ENCODE measurements at places on chromosomes 6 and 20.

GRCh38 chr6:56484669-56485068 lies 158.0 kb downstream of the DST start:
- DNase-seq, result no peak

DNA sequence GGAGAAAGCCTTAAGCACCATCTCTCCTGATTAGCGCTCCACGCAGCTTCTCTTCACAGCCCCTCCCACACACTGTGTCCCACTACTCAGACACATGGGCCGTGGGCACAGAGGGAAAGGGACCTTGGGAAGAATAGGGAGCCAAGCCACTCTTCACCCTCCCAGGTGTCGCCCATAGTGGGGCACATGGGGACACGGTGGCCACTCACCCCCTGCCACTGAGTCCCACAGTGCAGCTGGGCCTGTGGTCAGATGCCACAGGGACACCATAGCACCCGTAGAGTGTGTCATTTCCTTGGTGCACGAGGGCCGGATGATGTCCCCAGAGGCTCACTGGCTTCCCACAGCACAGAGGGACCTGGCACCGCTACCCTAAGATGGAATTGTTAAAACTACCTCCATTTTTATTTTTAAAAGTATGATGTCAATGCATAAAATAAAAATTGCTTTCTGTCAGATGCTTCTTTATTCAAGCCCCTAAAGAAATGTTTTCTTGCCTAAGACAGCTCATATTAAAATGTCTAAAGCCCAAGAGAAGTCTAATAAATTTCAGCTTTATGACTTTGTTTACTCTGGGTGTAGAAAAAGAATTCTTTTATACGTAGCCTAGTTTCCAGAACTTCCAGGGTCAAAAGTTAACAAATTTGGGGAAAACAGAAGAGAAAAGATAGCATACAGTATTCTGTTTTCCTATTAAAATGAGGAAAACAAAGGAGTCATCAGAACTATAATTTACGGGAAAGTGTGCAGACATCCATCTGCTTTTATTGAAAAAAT lies 191.0 kb upstream of the SNX9 start:
- no peak for DNase-seq

- no peak for DNase-seq
Observed at GRCh38 chr20:37270576-37271420, 9.2 kb upstream of the GHRH start.

DNA sequence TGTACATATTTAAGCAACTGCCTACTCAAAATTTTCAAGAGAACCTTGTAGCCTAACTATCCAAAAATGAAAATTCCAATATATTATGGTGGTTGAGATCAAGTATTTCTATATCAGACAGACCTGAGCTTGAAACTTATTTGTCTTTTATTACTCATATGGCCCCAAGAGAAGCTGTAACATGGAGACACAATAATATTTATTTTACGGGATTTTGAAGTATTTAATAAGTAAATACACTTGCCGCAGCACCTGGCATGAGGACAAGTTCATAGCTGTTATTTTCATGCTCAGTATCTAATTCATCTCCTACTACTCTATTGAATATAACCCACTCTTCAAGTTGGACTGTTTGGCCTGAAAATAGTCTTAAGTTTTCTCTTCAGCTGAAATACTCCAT lies 28.0 kb downstream of the PTPRK start:
- no peak for DNase-seq

DNA sequence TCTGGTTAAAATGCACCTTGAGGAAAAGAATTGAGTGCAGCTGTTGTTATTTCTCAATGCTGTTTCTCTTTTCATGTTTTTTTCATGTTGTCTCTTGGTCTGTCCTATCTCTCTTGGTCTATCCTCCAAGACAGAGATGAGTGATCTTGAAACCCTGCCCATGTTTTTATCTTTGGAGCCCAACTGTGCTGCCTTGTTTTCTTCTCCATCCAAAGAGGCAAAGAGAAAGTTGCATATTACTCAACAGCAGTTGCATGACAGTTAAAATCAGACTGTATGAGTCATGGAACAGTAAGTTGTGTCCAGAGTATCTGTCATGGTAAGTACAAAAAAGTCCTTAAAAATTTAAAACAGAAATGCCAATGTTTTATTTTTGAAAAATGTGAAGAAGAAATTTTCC lies 26.2 kb downstream of the BCAS1 start:
- DNase-seq, result no peak

DNA sequence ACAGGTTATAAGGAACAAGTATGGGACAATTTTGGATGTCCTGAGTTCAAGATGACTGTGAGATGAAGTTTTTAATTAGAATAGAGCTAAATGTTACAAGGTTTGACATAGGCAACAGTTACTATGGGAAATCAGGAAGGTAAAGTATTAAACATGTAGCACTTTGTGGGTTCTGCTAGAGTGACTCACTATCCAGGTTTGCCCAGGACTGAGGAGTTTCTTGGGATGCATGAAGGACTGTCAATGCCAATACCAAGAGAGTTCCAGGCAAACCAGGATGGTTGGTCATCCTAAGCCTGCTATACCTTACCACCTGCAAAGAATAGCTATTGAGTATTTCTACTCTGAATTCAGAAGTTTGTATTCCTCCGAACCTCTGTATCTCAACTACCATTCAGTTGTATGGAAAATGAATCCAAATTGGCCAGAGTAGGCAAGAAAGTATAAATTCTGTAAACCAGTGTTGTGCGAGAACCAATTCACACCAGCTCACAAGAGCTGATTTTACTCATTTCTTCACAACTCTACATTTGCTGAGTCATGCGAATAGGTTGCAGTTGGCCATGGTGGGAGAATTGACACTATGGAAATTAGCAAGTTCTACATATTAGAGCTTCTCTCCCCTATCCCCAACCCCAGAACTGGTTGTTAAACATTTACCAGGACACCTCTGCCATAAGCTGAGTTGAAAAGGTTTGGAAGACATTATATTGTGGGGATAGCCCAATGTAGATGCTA lies 449.5 kb downstream of the PLCB1 start:
- no peak for DNase-seq

GRCh38 chr6:73290435-73290834 lies 27.4 kb upstream of the KHDC1 start:
- DNase-seq, result no peak

Data from activated naive CD4-positive, alpha-beta T cell treated with Interleukin-2 at 50 U/mL for 16 hours (primary cell).